ENCODE measurements at places on chromosomes 3 and 15.

DNA sequence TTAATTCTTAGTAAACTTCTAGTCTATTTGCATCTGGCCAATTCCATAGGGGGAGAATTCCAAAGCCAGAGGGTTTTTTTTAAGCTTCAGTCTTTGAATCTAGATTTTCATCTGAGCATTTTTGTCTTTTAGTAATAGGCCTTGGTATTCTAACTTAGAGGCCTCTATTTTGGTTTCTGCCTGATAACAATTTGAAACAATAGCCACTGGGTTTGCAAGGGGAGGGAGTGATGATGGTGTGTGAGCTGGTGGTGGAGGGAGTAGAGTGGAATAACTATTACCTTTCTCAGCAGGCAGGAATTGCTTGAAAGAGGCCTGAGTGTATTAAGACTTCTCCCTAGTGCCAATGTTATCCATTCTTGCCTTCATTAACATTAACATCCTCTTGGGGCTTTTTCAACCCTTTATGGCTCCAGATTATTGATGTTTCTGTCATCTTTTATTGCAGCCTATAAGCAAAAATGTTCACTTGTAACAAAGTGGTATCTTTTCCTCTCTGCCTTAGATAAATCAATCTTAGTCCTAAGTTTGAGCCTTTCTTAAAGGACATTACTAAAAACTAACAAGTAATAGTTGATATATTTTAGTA lies 26.5 kb upstream of the TCF12 start:
- no peak for DNase-seq

DNA sequence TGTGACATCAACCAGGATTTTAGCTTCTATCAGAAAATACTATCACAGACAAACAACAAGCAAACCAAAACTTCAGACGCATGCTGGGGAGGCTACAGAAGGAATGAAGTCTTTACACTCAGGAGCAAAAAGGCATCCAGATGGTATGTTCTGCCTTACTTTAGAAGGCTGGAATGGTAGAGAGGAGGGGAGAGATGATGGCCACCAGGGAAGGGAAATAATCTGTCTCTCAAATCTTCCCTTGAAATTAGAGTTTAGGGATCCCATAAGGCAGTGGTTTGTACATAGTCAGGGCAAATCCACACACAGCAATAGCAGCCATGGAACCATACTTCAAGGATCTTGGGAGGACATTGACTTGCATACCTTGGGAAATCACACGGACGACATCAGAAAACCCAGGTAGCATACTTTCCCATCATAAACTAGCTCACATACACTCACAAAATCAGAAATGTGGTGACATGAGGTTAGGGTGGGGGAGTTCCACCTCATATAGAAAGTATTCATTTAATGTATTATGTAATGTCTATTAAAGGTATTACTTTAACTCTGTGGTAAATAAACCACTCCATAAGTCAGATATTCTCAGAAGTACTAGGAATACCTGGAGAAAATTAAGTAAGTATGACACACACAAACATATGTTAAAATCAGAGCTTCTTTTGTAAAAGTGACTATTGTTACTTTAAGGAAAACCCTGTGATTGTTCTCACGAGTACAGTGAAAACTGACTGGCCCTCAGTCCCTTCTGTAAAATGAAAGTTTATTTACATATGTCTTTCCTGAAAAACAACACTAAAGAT lies 9.4 kb downstream of the BTLA start:
- no peak for DNase-seq

DNA sequence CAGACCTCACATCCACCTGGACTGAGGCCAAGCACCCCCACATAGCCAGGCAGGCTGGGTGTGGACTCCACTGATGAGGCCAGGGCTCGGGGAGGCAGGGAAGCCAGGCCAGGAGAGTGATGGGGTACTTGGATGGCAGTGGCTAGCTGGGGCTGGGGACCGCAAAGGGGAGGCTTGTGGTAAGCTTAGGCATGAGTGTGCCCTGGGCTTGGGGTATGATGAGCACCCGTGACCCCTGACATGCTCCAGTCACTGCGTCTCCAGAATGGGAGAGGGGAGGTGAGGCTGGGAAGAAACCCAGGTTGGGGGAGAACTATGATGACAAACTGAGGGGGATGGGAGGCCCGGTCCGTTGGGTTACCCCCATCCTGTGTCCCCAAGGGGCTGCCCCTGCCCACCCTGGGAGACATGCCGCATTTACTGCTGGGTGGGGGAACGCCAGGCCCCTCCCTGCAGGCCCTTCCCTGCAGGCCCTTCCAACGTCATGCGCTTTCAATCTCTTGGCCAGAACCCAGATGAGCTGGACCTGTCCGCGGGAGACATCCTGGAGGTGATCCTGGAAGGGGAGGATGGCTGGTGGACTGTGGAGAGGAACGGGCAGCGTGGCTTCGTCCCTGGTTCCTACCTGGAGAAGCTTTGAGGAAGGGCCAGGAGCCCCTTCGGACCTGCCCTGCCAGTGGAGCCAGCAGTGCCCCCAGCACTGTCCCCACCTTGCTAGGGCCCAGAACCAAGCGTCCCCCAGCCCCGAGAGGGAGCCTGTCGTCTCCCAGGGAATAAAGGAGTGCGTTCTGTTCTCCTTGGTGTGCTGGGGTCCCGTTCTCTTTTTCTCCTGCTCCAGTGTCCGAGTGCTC lies 34.1 kb downstream of the TSPAN3 start:
- no peak for DNase-seq

DNA sequence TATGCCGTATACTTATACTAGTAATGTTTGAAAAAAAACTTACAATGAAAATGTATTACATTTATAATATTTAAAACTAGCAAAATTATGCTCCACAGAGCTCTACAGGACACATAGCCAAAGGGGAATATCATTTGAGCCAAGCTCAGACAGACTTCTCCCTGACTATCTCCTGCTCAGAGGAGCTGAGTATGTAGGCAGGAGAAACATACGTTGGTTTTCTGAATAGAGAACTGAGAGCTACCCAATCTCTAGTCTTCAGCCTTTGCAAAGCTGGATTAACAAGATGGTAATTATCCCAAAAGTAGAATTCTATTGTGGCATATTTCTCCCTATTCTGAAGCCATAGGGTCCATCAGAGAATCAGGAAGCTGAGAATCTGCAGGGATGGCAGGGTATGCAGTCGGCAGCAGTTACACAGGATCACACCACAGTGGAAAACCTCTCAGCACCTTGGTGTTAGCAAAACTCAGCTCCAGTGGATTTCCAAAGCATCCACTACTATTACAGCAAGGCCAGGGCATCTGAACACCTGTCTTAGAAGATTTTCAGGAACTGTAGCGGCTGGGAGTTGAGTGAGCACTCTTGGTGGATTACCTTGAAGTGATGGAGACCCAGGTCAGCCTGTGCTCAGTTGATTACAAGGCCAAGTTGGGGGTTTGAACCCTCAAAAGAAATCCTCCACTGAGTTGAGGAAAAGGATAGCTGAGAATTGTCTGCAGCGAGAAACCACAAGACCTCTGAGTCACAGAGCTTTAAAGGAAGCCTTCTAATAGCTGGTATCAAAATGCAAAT lies 30.1 kb downstream of the GPR15 start:
- no peak for DNase-seq

DNA sequence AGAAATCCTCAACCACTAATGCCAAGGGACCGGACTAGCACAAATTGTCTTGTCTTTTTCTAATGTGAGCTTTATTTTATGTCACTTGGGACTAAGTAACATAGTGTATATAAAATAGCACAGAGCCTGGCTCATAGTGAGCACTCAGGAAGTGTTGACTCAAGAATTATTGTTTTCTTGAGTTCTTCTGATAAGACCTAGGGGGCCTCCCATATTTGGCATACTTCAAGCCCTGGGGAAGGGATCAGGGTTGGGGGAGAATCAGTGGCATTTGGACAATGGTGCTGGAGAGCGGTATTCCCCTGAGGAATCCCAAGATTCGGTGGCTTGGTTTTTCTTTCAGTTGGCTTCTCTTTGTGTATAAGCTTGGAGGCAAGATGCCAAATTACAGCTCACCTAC lies 19.4 kb downstream of the ZNF80 start:
- no peak for DNase-seq

DNA sequence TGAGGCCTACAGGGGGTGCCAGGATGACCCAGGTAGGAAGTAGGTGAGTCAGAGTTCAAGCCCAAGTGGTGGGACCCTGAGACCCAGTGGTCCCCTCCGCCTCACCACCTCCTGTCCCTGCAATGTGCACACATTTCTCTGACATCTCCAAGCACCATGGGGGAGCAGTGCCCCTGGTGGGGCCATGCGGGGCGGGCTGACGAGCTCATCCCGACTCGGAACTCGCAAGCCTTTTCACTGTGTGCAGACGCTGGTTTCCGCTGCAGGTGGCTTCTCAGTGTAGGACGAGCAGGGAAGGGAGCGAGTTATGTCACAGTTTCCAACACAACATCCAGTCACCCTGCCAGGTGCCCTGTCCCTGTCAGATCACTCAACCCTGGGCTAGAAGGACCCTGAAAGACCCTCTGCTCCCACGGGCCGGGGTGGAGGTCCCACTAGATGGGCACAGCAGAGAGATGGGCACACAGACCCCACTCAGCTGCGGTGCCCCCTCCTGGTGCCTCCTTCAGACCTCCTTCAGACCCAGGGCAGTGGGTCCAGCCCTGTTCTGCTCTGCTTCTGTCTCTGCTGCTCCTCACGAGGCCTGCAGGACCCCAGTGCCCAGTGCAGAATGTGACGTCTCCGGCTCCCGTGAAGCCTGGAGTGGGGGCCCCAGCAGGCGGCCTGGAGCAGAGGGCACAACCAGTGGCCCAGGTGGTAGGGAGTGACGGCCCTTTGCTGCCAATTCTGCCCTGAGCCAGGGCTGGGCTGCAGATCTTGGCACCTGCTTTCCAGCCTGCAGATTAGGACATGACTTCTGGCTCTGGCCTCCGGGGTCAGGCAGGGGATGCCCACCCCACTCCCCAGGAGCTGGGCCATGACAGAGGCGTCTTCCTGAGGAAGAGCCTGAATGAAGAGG lies 102.0 kb upstream of the RPL32 start:
- DNase-seq, result no peak

GRCh38 chr3:116445990-116446389 lies 703 bp upstream of the LSAMP start:
- no peak for DNase-seq

GRCh38 chr15:92934716-92935115 lies 34.6 kb downstream of the CHD2 start:
- DNase-seq, result no peak

- DNase-seq, result no peak
These were observed 290.8 kb downstream of the MCTP2 start for GRCh38 chr15:94522125-94522524.

- no peak for DNase-seq
These were observed 156.9 kb upstream of the PRICKLE2 start for GRCh38 chr3:64382153-64382552.

DNA sequence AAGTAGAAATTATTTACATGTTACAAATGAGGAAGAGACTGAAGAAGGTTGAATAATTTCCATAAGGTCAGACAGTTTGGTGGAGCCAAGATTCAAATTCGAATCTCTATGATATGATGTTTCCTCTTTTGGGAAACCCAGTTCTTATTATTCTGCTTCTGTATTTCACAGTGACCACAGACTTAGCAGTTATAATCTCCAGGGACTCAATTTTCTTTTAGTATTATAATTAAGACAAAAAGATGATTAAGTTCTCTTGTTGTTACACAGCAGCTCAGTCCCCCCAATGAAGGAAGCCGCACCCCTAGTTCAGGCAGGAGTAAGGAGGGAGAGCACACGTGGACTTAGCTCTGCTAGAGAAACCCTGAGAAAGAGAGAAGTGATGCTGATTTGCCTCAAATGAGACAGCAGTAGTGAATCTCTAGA lies 130.6 kb downstream of the CCNL1 start:
- DNase-seq, result no peak

- DNase-seq, result no peak
These were observed 785 bp upstream of the IFT57 start for GRCh38 chr3:108222853-108223565.

- no peak for DNase-seq
These were observed 53.1 kb upstream of the ADAMTS17 start for GRCh38 chr15:100394736-100395440.

DNA sequence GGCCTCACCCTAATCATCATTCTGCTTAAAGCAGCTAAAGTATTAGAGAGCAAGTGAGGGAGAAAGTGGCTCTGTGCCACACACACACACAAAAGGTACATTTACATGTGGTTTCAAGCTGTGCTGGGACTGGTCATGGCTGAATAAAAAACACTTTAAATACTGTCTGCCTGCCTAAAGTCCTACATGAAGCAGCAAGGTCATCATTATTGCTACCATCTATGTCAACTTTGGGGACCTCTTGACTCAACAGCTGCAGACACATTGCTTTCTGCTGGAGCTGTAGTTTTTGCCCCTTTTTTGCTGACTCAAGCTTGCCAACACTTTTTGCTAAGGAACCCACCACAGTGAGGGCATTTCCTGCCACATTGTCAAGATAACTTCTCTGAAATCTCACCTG lies 1237.9 kb downstream of the ROBO2 start:
- no peak for DNase-seq

DNA sequence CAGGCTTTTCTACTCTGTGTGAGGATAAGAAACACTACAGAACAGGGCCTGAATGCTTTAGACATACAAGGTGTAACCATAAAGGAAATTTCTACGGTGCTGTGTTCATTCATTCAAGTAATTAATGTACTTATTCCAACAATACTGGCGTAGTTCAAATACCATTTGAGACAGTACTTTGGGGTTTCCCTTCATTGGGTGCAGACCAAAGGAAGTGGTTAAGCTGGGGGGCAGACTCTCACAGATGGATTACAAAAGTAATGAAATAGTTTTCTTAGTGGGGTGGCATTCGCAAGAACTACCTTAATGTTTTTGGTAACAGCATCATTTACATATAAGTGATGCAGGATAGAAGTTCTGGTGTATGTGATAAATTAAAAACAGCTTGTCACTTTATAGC lies 65.9 kb downstream of the BTD start:
- peak; percentile 10 for DNase-seq

DNA sequence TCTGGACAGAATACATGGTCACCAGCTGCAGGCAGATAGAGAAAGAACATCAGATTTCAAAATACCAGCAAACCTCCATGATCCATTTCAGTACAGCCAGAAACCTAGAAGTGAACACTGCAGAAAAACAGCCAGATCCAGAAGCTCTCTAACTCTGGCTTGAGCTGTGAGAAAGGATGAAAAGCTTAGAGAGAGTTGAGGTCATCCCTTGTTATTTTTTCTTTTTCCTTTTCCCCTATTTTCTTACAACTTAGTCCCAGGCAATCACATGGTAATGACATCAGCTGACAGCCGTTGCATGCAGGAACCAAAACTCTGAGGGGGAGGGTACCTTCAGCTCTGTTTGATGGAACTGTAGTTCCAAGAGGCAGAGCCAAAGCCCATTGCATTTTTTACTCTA lies 113.2 kb downstream of the TCF12 start:
- no peak for DNase-seq

GRCh38 chr15:59521443-59521842 lies 83.5 kb downstream of the FAM81A start:
- DNase-seq, result no peak

DNA sequence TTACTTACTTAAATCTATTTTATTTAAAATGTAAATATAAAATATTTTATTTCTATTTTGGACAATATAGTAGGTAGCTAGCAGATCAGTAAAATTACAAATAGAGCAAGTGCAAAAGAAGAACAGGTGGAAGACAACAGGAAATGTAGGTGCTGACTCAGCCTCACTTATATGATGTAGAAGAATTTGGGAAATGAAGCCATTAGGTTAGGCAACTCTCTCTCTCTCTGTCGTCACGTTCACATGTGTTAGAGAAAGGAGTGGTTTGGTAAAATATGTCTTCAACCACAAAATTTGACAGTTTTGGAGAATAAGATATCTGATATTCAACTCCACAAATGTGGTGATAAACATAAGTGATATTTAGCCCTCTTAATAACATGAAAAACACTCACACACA lies 532.5 kb upstream of the KCNMB2 start:
- DNase-seq, result no peak

GRCh38 chr3:100647657-100648056 lies 38.3 kb downstream of the ADGRG7 start:
- no peak for DNase-seq

Data from stimulated activated CD8-positive, alpha-beta memory T cell treated with anti-CD3 and anti-CD28 coated beads, Interleukin-2, amount 100 ng/mL, for 1 hour (primary cell).